ENCODE measurements at places on chromosomes 11 and 22. TPM values are rescaled to one million over a fixed set of nuclear protein-coding genes. Genes with fewer than 3 reads are reported as not detected.

Gene HYOU1
- 43.8 TPM for polyA plus RNA-seq

Gene TUB
- polyA plus RNA-seq = 11.7 TPM

DNA sequence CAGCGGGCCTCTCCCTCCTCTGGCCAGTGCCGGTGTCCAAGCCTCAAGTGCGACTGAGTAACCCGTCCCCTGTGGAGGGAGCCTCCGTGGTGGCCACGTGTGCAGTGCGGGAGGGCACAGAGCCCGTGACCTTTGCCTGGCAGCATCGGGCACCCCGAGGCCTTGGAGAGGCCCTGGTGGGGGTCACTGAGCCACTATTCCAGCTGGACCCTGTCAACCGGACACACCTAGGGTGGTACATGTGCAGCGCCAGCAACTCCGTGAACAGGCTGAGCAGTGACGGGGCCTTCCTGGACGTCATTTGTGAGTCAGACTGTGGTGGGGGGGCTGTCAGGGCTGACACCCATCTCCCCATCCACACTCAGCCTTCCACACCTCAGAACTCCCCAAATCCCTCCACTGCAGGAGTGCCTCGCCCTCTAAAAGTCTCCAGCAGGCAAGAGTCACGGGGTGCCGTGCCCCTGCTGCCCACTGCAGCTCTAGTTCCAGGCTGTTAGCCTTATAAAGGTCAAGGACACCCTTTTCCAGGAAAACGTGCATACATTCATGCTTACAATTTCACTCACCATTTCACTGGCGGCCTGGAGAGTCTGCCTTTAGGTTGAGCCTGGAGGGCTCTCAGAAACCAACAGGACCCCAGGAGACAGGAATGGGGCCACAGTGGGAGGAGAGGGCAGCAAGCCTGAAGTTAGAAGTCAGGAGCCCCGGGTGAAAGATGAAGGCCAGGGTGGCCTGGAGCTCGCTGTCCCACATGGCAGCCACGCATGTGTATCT, 2.6 kb downstream of the VSIG10L2 start:
- no peak for DNase-seq

DNA sequence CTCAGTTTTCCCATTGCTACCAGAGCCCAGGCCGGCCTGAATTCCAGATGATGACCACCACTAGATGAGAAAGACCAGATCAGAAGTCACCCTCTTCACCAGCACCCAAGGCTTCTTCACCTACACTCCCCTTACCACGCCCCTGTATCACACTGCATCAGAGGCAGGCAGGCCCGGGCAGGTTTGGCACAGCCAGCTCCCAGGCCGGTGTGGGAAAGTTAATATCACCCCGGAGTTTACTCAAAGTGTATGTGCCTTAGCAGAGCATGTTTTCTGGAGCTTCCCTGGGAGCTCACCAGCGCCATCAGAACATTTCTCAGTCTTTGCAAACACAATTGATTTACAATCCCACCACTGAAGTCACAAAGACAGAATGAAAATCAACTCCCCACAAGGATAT, 47.5 kb upstream of the POU2AF1 start:
- peak; percentile 74 for DNase-seq

DNA sequence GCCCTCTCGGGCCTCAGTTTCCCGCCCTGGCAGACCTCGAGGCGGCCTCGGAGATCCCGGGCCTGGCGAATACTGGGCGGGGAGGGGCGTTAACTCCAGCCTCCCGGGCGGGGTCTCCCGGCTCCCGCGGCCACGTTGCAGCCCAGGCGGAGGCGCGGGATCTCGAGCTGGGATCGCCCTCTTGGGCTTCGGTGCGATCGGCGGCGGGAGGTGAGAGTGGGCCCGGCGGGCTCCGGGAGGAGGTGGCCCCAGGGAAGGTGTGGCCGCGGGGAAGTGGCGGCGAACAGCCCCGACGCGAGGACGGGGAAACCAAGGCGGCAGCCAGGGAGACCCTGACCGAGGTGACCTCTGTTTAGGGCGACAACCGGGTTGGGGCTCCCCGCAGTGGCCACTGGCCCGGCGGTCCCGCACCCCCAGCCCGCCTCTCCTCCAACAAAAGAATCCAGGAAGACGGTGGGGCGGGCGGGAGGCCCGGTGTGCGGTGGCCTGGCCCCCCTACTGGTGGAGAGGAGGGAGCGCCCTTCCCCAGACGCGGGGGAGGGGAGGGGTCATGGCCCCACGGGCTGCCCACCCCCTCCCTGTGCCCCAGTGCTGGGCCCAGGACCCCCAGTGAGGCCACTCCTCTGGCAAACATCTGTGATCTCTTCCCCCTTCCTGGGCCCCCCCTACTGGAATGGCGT, at the start of gene PHETA2:
Gene PHETA2 (plus strand): TSS at position 117 of the 680 bp plus-strand sequence. CDS start 3,046 bp downstream, outside the sequence.
- DNase-seq = no peak

- no peak for DNase-seq
Observed at GRCh38 chr11:24575392-24575791, 78.5 kb downstream of the LUZP2 start.

DNA sequence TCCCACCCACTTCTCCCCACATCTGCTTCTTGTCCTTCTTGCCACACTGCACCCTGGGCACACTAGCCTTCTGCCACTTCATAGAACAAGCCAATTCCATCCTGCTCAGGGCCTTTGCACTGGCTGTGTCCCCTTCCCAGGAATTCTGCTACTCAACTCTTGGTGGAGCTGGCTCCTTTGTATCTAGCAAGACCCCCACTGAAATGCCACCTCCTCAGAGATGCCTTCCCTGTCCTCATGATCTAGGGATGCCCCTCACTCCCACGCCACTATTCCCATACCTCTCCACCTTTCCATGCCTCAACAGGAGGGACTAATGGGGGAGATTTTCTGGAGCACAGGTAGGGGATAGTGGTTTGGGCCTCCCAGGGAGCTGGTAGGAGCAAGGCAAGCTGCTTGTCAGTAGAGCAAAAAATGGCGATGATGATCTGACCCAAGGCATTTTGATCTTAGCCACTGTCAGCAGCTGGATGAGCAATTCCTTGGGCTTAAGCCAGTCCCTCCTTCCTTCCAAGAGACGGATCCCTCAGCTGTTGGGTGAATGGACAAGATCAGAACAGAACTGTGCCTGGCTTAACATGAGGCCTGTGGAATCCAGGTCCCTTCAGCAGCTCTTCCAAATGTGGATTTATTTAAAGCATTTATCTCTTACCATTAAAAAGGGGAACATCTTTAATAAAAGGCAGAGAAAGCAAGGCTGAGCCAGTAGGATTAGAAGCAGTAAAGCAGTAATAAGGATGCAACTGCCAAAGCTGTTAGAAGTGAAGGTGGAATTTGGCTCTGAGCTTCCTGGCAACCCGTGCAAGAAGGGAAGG, 4.0 kb upstream of the PRDM11 start:
- no peak for DNase-seq

DNA sequence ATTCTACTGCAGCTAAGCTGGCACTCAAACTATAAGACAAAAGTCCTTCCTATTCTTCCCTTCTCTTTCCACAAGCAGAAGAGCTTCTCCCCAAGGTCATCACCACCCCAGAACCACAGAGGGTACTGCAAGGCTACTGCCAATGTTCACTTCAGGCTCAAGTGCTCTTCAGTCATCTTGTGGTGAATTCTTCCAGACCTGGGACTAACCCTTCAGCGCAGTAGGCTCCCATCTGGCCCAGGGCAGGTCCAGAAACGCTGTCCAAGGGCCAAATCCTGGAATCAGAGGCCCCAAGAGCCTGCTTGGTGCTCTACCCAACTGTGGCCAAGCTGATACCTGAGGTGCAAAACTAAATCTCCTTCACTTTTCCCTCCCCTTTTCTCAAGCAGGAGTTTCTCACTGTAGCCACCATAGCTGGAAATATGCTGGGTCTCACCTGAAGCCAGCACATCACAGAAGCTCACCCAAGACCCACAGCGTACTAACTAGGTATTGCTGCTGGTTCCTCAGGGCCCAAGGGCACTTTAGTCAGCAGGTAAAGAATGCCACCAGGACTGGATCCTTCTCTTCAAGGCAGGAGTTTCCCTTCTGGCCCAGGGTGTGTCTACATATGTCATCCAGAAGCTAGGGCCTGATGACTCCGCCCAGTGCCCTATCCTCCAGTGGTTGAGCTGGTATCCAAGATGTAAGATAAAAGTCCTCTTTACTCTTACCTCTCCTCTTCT, 27.8 kb downstream of the FCHSD2 start:
- DNase-seq = no peak

GRCh38 chr11:126519764-126520734, 164.6 kb downstream of the ST3GAL4 start:
- DNase-seq = no peak

GRCh38 chr22:24471570-24471969, 23.6 kb upstream of the UPB1 start:
- no peak for DNase-seq

DNA sequence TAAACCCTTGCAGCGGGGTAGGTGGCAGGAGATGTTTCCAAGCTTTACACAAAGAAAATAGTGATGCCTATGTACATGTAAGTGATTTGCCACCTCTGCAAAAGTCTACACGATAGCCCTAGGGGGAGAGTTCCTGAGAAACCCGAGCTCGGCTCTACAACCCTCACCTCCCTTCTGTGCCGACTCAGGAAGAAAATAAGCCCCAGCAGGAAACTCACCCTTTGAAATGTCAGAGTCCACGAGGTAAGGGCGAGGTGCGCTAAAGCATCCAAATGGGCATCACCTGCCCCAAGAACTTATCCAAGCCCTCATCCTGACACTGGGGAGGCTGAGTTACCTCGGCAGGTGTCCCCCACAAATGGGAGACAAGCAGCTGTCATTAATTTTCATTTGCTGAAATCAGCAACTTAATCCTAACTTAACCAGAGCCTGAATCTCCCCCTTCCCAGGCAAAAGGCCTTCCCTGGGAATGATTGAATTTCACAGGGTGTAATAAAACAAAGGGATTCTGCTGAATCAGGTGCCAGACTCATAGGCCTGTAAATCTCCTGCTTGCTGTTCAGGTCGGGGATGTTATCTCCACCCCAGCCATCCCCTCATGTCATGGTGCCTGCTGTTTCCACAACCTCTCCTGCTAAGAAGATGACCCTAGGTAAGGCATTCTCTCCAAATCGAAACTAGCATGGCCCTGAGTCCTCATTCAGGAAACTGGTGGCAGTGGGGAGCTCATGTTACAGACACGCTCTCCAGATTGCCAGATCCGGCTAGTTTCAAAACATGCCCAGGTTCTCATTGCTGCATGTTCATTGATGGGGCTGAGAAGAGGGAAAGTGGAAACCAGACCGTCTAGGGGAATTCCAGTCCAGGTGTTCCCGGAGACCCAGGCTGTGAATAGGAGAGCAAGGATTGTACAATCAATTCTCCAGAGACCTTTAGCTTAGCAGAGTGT, 105.3 kb upstream of the KIRREL3 start:
- peak; percentile 10 for DNase-seq

DNA sequence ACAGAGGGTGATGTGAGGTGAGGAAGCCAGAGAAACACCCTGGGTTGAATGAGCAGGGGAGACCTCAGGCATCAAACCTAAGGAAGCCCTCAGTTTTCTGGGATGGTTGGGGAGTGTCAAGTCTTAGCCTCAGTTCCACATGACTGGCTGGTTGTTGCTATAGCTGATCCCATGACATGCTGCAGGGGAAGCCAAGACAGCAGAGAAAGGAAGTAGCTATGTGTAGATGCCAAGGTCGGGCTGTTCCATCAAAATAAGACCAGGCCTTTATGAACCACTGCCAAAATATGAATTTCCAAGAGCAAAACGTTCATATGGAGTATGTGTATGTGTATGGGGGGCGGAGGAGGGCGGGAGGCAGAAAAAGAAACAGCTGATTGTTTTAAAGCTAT, 11.6 kb downstream of the CD59 start:
- DNase-seq = no peak

DNA sequence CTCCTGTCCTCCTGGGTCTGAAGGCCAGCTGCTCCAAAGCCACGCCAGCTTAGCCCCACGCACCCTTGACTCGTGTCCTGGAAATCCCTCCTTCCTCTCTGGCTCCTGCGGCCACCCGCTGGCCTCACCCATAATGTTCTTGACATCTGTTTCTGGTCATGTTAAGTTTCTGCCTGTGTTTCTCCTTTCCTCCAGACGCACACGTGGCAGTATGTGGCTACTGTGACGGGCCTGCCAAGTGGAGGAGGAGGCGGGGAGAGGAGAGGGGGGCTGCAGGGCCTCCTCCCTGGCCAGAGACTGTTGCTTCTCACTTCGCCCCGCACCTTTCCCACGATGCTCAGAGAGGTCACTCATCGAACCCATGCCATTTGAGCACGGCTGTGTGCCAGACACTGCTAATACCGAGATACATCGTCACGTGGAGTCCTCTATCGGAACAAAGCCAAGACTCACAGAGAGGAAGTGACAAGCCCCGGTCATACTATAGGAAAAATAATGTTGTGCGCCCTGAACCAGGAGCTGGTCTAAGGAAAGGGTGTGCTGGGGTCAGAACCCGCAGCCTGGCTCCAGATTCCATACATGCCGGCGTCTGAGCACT, 11.5 kb downstream of the C1QTNF6 start:
- peak; percentile 62 for DNase-seq

DNA sequence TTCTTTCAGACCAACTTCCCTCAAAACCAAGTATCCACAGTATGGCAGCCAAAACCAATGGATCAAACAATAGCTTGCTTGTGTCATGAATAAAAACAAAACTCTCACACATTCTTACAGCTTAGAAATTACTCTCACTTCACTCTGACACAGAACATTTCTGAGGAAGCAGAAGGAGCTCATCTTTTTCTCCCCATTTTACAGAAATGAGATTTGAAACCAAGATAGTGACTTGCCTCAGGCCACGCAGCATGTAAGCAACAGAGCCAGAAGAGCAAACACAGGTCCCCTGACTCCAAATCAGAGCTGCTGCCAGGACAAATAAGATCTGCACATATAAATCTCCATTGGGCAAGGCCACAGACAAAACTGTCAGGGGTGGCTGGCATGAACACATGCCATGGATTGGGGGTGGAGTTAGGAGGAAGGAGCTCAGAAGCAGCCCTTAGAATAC, 64.8 kb downstream of the RAB30 start:
- no peak for DNase-seq

DNA sequence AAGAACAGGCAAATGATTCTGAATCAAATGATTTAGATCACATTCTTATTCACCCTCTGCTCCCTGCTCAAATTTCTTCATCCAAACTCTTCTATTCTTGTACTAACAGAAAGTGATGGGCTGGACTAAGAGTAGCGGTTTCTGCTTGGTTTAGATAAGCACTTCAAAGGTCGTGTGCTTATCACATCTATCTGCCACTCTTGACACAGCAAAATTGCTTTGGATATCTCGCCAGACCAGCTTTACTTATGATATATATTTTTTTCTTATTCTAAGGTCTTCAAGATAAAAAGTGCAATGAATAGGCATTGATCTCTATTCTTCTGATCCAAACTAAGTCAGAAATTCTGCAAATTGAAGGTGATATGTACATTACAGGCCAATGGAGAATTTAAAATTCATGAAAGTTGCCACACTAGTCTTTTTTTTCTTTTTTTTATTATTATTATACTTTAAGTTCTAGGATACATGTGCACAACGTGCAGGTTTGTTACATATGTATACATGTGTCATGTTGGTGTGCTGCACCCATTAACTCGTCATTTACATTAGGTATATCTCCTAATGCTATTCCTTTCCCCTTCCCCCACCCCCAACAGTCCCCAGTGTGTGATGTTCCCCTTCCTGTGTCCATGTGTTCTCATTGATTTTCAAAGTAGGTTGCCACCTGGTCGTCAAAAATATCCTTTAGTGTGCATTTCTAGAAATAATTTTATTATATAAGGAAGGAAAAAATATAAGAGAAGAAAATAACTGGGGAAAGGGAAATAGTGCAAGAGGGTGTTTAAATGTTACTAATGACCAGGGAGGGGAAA, 1941.0 kb upstream of the RAG2 start:
- no peak for DNase-seq

All from urinary bladder (tissue), 4 donors.